ENCODE measurements at places on chromosomes 4 and X.

GRCh38 chr4:6658209-6658595, 17.7 kb downstream of the MRFAP1 start:
- no peak for DNase-seq

DNA sequence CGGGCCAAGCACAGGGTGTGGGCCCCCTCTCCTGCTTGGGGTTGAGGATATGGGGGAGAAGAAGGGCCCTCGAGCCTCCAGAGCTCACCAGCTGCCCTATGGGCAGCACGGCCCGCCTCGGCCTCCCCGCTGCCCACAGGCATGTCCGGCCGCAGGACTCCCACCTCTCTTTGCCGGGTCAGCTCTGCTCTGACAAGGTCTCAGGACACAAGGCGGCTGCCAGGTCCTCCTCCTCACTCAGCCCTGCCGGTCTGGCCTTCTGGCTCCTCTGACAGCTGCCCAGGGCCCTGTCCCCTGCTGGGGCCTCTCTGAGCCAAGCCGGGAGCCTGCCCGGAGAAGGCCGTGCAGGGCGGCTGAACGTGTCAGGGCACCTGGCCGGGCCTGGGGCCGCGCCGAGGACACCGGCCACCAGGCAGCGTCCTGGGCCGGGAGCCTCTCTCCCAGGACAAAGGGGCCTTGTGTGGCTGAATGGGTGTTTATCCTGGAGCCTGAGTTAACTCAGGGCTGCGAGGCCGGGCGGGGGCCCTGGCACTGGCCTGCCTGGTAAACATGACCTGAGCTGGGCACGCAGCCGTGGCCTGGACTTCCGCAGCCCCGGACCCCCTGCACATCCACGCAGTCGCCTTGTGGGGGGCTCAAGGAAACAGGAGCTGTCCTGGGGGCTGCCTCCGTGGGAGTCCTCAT, 25.7 kb downstream of the TACC3 start:
- DNase-seq = no peak

- peak; percentile 36 for DNase-seq
Measured at GRCh38 chr4:38529189-38530115, 134.5 kb upstream of the KLF3 start.

- DNase-seq = no peak
Measured at GRCh38 chrX:66110112-66110511, 53.9 kb upstream of the HEPH start.

DNA sequence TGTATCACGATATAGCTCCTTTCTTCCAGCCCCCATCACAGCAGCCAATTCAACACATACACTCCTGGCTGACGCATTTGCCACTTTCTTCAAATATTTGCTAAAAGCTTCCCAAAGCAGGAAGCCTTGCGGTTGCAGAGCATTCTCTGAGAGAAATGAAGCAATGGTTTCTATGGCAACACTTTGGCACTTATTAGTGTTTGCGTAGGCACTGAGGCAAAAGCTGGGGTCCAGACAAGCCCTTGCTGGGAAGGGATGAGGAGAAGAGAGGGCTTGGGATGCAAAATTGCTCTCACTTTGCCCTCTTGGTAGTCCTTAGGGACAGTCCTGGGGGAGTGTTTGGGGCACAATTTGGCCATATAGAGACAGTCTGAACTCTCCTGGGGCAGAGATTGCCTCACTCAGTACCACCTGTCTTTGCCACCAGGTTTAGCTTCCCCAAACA, 55.0 kb upstream of the PAK3 start:
- DNase-seq = no peak

GRCh38 chr4:109365939-109366338, 63.5 kb upstream of the COL25A1 start:
- no peak for DNase-seq

- no peak for DNase-seq
Measured at GRCh38 chr4:22372986-22373385, 142.9 kb downstream of the ADGRA3 start.

GRCh38 chr4:164293743-164294142, 460.2 kb upstream of the SMIM31 start:
- no peak for DNase-seq

DNA sequence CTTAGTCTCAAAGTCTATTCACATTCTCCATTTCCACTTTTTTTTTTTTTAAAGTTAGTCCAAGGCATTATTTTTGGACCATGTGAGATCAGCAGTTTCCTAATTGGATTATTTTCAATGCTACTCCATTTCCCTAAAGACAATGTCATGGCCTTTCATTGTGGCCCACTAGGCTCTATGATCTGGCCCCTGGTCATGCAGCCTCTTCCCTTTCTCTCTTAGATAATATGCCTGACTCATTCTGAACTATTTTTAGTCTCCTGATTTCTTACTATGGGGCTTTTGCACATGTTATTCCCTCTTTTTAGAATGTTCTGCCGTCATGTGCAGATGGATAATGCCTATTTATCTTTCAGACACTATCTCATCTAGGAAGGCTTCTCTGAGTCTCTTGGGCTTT, 157.3 kb downstream of the TMA16 start:
- no peak for DNase-seq

GRCh38 chr4:154597798-154598774, 7.5 kb upstream of the FGA start:
- no peak for DNase-seq

DNA sequence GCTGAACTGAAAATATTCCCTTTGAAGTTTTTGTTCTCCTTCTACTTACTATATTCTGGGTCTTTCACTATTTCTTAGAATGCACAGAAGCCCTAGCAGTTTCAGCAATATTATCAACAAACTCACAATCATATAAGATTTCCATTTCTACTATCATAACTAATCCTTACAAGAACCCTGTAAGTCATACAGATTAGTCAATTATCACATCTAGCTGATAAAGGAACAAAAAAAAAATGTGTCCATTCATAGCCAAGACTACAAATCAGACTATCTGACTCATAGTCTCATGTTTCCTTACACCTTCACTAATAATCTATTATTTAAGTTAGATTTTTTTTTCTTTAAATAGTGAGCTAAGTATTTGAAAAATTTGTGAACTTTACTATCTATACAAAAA, 72.5 kb downstream of the LRBA start:
- DNase-seq = no peak

- no peak for DNase-seq
Measured at GRCh38 chr4:24778464-24779225, 16.7 kb upstream of the SOD3 start.

- no peak for DNase-seq
Measured at GRCh38 chr4:139625093-139625455, 40.5 kb upstream of the MGST2 start.

GRCh38 chrX:1388651-1389050, 3.3 kb downstream of the SLC25A6 start:
- DNase-seq = no peak

DNA sequence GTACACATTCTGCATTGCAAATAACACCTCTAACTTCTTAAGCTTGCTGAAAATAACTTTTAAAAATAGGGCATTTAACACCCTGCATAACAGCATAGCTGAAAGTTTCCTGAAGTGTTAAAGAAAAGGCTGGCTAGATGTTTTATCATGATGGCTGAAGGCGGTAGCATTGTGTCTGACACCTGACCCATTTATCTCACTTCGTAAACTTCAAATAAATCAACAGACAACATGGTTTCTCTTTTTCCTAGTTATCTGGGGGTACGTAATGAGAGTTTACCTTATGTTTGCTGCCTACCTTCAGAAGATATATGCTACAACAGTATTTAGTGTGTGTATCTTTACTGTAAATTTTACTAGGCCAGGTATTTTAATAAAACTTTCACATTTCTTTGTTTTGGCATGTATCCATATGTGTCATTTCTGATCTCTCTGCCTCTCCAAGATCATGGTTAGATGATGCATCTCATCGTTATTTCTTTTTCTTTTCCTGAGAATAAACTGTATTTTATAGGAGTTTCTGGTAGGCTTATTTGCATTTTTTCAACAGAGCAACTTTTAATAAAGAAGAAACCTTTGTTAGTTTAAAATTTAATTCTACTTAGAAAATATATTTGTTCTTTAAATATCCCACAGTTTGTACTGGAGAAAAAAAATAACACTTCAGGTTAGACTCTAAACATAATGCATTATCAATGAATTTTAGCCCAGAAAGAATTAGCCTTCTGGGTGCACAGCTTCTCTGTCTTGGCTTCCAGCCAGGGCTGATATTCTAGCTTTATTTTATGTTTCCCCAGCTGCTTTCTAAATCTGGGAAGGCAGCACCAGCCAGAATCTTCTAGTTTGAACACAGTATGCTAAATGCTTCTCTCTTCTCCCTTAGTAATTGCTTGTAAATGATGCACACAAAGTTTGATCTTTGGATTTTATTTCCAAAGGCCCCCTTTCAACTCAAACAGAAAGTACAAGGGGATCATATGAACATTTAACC, 2.9 kb downstream of the NDST4 start:
- peak; percentile 35 for DNase-seq

- no peak for DNase-seq
Measured at GRCh38 chrX:153157450-153157849, 21.6 kb upstream of the MAGEA1 start.

- DNase-seq = no peak
Measured at GRCh38 chr4:26459054-26459755, 31.1 kb downstream of the CCKAR start.

GRCh38 chrX:41796577-41796976, 72.6 kb downstream of the GPR82 start:
- DNase-seq = no peak

Data from right renal pelvis (tissue), 4 donors.